ENCODE measurements at places on chromosomes 7 and 10.

DNA sequence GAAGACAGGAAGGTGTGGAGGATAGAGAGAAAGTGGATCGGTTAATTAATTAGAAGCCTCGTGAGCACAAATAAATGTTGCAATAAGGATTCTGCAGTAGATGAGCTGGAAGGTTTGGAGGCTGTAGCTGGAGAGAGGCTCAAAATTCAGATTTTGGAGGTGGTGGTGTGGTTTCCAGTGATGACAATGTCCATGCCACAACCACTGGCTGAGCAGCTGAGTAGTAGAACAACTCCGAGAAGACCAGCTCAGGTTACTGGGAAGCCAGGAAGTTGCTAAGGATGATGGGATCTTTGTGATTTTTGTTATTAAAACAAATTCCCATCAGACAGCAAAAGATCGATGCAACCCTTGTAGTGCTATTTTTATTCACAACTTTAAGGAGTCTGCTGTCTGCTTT is 7.7 kb downstream of the SLC26A4 start:
- no peak for DNase-seq

DNA sequence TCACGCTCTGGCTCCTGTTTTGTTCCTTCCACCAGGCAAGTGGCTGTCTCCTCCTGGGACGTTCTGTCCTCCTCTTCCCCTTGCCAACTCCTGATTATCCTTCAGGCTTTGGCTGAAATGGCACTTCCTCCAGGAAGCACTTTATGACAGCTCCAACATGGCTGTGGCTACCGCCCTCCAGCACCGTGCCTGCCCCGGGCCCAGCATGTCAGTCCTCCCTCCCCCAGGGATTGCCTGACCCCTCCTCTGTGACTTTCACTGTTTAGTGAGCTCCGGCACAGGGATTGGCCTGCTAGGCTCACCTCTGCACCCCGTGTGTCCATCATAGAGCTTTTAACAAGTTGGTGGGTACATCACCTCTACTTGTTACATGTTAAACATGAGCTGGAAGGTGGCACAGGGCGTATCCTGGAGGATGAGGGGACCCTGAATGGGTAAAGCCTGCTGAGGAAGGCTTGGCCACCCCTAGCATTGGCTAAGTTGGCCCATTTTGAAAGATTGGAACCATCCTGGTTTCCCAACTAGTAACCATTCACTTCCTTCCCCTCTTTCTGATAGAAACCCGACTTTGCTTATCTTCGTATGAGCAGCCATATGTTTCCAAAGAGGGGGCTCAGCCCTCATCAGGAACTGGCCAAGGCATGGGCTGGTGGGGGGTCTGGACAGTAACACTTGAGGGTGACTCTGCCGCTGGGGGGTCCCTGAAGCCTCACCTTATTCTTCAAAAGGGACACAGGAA is 10.5 kb upstream of the ADAMTS14 start:
- no peak for DNase-seq

GRCh38 chr7:24227603-24228359 is 56.2 kb upstream of the NPY start:
- DNase-seq = no peak

DNA sequence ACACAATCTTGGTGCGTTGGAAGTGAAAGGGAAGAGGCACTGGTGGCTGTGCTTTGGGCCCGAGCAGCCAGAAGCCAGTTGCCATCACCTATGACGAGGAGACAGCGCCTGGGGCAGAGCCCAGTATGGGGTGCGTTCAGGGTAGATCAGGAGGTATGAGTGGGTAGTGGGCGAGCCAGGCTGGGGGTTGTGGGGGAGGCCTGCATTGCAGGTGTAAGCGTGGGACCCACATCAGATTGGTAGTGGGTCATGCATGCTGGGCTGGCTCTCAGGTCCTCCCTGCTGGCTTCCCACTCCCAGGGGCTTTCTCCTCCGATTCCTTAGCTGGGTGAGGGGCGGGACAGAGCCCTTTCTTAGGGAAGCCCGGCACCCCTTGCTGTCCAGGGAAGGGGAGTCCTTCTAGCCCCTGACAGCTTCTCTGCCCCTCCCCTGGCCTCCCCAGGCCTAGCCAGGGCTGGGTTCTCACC is 445 bp upstream of the PVRIG start:
- no peak for DNase-seq

DNA sequence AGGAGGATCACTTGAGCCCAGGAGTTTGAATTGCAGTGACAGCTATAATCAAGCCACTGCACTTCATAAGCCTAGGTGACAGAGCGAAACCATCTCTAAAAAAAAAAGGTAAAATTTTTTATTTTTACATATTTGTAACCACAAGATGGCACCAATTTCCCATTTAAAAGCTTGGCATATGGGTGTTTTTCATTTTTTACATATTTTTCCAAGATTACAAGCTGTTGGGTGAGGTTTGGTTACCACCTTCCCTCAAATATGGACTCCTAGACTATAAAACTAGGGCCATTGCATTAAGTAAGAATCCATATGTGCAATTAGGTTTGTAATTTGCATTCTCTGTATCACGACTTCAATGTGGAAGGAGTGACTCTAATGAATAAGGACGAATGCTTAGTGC is 129.3 kb upstream of the ACBD5 start:
- no peak for DNase-seq

- DNase-seq = no peak
Measured at GRCh38 chr7:79308192-79308591, 145.3 kb downstream of the MAGI2 start.

DNA sequence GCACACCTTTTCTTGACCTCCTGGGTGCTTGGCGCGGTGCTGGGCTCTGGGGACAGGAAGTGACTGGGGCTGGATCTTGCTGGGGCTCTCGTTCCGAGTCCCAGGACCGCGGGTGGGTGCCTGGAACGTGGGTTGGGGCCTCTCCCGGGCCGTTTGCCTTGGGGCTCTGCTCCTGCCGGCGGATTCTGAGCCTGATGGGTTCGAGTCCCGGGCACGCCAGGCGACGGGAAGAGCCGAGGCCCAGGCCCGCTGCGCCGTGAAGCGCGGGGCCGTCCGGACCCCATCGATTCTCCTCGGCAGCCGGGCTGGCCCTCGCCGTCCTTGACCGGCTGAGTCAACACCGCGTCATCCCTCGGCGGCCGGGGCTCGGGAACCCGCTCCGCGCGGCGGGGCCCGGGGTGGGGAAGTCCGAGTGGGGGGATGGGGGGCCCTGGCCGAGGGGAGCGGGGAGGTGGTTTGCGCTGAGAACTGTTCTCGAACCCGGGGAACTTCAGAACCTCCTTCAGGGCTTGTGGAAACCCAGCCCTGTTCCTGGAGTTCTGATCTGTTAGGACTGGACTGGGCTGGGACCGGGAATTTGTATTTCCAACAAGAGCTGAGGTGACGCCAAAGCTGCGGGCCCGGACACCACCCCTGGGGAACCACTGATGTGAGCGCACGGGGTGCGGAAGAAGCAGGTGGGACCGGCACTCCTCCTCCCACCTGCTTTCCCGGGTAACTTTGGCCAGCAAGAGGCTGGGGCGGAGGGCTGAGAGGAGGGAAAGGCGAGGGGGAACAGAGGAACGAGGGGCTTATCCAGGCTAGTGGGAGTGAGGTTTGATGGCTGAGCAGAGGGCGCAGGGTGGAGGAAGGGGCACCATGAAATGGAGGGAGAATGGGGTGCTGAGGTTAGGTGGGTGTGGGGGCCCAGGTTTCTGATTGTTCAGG is 6.2 kb downstream of the HHEX start:
- no peak for DNase-seq

DNA sequence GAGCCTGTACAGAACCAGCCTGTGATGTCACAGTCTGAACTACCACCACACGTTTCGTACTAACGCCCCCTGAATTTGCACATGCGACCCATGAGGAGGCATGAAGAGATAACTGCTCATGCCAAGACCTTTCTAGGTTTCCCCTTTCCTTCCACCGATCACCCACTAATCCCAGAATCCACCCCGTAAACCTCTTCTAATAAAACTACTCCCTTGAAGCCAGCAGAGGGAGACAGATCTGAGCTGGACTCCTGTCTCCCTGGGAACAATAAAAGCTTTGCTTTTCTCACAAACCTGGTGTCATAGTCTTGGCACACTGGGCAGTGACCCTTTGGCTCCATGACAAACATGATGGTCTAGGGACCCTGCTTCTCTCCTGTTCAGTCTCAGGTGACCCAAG is 144.5 kb downstream of the FRMD4A start:
- no peak for DNase-seq

- DNase-seq = no peak
Measured at GRCh38 chr10:128035557-128035973, 90.7 kb downstream of the MKI67 start.

GRCh38 chr10:132192076-132192975 is 5.6 kb downstream of the DPYSL4 start:
- DNase-seq = no peak

DNA sequence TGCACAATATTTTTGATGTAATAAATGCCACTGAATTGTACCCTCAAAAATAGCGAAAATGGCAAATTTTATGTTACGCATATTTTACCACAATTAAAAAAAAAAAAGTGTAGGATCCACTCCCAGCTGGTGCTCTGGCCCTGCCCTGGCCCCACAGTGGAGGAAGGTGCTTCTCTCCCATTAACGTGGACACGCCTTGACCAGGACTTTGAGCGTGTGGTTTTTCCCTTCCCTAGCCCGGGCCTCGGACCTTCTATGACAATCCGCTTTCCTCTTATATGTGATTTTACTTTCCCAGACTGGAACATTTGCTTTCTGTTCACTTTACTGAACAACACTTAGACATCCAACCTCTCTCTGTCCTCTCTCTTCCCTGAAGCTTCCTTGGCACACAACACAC is 29.7 kb upstream of the OCM start:
- DNase-seq = no peak

DNA sequence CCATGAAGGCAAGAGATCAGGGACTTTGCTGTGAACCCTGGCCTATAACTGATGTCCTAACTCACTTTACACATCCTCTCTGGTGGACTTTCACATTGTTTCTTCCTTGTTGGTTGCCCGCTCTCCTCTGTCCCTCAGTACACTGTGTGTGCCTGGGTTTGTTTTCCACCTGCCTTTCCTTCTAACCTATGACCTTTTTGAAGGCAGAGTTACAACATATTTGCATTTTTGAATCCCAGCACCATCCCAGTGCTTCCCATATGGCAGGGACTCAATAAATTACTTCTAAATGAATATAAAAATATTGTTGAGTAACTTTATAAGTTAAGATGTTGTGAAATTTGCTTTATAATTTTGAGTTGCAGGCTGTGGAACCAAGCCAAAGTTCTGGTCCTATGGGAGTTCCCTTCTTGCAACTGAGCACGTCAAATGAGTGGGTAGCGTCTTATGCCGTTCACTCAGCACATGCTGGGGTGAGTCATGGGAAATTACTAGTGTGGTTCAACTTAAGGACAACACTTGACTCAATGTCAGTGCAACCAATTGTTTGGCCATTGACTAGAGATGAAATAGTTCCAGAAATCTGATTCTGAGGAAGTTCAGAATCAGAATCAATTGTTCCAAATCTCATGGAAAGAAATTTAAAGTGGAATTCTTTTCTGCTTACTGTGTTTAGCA is 250.9 kb downstream of the TWIST1 start:
- peak; percentile 100 for DNase-seq

GRCh38 chr10:3132036-3133025 is 40.3 kb downstream of the PITRM1 start:
- no peak for DNase-seq

- DNase-seq = no peak
Measured at GRCh38 chr7:136687693-136688322, 180.6 kb upstream of the CHRM2 start.

DNA sequence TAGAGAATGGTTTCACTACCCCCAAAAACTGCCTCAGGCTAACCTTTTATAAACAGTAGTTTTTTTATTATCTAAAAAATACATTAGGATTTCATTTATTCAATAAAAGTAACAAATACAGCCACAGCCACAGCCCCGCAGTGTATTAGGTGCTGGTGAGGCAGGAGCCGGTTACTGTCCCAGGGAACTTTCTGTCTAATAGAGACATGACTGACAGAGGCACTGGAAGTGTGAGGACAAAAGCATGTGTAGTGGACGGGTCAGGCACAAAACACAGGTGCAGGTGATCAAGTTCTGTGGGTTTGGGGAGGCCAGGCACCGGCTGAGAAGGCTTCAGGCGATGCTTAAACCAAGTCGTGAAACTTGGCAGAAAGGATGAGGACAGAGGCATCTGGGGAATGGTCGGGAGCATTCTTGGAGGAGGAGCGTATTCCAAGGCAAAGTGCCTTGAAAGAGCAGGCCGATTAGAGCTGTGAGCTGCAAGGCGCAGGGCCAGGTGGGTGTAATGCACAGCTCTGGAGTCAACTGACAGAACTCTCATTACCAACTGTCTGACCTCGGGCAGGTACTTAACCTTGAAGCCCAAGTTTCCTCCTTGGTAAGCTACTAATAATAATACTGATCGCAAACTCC is 138.2 kb downstream of the USP6NL start:
- DNase-seq = no peak

DNA sequence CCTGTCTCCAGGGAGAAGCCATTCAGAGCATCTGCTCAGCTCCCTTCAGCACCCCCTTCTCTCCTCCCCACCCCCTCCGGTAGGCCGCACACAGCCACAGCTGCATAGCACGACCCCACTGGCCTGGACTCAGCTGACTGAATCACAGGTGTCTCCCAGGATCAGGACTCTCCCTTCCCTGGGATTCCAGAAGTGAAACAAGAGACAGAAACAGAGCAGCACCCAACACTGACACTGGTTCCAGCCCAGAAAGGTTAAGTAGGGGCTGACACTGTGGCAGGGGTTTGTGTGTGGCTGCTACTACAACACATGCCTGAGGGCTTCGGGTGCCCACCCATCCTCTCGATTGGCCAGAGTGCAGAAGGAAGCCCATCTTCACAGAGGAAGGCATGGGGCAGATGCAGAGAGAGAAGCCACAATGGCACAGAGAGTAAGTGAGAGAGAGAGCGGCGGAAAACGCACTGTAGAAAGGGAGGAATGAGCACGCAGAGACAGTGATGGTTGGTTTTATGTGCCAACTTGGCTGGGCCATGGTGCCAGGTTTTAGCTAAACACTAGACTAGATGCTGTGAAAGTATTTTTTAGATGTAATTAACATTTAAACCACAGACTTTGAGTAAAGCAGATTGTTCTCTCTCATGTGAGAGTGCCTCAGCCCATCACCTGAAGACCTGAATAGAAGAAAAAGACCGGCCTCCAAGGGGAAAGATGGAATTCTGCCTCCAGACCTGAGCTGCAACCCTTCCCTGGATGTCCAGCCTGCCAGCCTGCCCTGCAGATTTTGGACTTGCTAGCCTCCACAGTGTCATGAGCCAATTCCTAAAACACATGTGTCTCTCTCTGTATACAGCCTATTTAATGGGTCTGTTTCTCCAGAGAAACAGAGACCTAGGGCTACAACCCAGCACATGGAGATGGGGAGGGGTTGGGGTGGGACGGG is 107.5 kb downstream of the GRB10 start:
- no peak for DNase-seq

- DNase-seq = no peak
Measured at GRCh38 chr10:66209025-66209424, 716.8 kb upstream of the LRRTM3 start.

DNA sequence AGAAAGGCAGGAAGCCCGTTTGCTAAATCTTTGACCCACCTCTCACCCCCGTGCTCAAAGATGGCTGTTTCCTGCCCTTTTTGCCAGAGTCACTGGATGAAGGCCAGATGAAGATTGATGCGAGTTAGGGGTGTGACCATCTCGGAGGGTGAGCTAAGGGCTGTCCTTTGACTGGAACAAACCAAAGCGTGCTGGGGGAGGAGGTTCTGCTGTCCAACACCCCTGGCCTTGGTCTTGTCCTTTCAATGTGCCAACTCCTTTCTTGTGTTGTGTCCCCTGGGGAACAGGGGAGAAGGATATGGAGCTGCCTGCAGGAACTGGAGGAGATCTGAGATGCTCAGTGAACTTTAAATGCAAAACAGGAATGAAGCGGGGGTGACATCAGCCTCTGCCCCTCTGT is 90.3 kb upstream of the ADAM12 start:
- no peak for DNase-seq

Measured in skeletal muscle cell (primary cell).